ENCODE measurements at places on chromosomes 1 and 21.
A peak's percentile ranks its signal among the peaks of the same experiment; 100 is the strongest.

GRCh38 chr1:245926888-245927287 is 580.2 kb downstream of the SMYD3 start:
- DNase-seq = no peak

DNA sequence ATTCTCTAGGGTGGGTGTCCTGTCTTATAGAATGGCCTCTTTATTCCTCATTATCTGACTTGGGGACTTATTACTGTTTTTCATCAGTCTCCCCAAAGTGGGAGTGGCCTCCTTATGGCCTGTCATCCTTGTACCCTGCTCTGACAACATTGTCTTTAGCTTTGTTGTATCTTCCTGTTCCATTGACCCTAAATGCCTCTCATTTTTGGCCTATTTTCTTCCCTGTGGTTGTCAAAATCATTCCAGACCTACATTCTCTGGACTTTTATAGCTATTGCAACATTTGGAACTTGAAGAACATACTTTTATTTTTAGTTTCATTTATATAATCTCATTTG is 9.7 kb downstream of the SFT2D2 start:
- no peak for DNase-seq

- DNase-seq = peak; percentile 45
These were observed 582 bp downstream of the SLC37A1 start for GRCh38 chr21:42513985-42514882.

GRCh38 chr1:32703479-32704291 is 1.1 kb upstream of the SYNC start:
- DNase-seq = no peak

DNA sequence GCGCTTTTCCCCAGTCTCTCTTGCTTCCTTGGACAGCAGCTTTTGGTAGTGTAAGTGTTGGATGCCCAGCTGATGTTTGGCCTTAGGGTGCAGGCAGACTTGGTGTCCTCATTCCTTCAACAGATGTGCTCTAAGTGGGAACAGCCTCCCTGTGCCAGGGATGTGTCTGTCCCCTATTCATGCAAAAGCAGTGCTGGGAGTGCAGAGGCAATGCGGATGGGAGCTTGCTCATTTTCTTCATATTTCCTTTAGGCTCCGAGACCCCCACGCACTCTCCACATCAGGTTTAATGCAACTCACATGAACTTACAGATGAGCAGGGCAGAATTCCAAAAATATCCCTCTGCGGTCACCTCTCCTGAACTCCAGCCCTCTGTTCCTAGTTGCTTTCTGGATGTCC is 96.1 kb downstream of the IER5 start:
- no peak for DNase-seq

DNA sequence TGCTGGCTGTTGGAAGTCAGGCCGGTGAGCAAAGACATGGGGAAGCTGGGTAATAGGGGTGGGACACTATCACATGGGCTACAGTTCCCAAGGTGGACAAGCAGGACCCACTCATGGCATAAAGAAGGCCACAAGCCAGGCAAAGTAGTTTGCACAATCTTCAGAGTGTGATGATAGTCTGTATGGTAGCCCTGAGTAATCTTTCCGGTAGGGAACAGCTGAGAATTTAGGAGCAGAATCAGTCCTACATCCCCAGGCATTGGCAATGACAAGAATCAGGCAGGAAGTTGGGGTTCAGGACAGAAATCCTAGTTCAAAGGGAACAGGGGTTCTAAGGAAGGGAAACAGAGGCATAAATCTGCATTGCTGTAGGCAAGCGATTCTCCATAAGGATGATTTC is 23.9 kb upstream of the SPATA6 start:
- DNase-seq = no peak

DNA sequence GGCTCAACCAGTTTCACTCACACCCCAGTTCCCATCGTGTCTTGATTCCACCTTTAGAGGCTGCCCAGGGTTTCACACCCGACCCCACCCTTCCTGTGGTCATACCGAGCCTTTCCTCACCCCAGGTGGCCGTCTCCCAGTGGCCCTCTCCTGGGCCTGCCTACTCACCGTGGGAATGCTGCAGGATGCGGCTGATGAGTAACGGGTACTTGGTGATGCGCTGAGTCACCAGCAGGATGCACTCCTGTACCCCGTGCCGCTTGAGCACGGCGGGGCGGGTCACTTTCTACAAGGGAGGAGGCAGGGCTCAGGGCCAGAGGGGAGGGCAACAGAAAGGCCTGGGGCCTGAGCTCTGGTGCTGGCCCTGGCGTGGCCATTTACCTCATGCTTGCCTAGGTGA is 16.4 kb downstream of the ARHGEF2 start:
- no peak for DNase-seq

- peak; percentile 7 for DNase-seq
These were observed 32.5 kb downstream of the XKR8 start for GRCh38 chr1:27992276-27992675.

DNA sequence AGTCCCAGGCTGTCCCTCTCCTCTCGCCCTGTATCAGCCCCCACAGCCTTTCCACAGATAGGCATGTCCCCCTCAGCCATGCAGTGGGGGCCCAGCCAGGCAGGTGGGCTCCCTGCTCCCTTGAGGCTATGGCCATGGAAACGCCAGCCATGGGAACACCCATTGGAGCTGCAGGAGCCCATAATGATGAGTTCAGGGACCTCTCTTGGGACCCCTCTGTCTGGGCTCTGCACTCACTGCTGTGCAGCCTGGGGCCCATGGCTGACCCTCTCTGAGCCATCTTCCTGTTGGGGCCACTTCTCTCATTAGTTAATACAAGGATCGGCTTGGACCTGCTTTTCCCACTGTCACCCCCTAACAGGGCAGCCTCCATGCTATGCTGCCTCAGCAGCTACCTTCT is 33.2 kb downstream of the WNT3A start:
- no peak for DNase-seq

GRCh38 chr21:34129039-34129891 is 55.9 kb downstream of the MRPS6 start:
- DNase-seq = peak; percentile 17

DNA sequence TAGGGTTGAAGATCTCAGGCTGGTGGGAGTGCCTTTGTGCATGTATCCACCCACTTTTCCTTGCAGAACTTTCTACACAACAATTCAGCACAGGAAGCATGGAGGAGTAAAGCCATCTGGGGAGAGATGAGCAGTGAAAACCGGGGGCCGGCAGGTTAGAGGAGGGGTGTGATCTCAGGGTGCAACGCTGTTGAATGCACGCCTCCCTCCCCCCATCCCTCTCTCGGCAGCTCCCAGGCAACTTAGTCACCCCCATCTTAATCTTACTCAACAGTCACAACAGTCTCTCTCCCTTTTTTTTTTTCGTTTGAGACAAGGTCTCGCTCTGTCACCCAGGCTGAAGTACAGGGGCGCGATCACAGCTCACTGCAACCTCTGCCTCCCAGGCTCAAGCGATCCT is 16.6 kb upstream of the ABCG1 start:
- DNase-seq = no peak

DNA sequence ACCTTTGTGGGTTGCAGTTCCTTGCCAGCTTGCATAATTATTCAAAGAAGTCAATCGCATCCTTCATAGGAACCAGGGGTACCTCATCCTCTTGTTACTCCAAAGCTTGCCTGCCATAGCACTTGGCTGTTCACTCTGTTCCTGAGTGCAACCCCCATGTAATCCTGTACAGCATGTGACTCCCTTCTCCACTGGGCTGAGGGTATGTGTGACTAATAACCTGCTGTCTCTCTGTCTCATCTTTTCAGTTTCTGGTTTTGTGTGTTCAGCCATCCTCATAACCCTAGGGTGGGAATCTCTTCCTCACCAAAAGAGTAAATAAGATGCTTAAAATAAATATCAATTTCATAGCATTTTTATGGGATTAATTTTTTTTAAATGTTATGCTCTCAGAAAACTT is 351.9 kb downstream of the S1PR1 start:
- no peak for DNase-seq

DNA sequence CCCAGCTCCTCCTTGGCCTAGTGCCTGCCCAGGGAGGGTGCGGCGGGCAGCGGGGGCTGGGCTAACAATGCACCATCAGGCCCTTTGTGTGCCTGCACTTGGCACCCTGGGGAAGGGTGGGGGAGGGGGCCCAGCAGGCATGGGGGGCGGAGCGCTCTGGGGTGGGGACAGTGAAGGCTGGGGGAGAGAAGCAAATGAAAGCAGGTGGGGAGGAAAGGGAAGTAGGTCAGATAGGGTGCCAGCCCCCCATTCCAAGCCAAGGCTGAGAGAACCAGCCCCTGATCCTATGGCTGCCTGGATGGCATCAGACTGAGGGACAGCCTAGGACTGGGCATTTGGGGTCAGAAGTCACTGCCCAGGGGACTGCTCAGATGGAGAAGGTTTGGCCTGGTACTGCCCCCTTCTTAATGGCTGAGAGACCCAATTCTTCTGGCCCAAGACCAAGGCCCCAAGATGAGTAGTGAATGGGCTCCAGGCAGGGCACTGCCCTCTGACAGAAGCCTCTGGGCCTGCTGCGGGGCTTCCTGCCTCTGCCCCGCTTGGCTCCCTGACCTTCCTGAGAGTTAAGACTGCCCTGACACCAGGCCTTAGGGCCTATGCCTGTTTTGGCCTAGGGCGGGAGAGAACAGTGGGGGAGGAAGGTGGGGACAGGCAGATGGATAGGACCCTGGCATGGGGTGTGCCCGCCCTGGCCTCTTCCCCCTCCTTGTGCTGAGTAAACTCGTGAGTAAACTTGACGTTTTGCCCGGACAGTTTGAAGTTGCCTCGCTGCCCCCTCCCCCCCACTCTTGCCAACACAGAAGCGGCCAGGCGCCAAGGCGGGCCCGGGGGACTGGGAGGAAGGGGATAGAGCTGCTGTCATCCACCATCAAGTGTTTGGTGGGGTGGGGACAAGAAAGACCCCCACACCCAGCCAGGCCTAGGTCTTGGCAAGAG is 2.7 kb downstream of the ZBTB7B start:
- no peak for DNase-seq

DNA sequence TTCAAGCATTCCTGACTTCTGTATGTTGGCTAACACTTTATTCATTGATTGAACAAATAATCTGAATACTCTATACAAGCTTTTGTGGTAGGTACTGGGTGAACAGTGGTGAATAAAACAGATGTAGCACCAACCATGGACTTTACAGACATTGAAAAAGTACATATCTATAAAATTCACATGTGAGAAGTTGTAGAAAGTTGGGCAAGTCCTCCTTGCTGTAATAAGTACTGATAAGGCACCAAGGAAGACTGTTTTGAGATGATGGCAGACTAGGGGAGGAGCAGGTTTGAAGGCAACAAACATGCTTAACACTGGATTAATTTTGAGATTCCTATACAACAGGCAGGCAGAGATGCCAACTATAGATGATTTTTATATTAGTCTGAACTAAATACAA is 42.4 kb downstream of the RNF2 start:
- DNase-seq = no peak

DNA sequence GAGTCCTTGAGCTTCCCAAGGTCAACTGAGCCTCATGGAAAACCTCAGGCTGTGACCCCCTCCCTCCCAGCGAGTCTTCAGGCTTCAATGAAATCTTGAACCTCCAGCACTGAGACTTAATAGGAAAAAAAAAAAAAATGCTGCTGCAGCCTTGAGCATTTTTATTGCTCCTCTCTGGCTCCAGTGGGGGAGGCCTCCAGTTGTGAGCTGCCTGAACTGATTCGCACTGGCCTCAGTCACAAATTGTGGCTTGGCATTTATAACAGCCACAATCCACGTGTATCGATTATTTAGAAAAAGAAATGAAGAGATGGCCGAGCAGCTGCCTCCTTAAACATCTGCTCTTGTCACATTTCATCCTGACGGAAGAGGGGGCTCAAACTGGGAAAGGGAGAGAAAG is 173.0 kb downstream of the PRDM2 start:
- DNase-seq = no peak

- no peak for DNase-seq
These were observed 43.3 kb downstream of the PHC2 start for GRCh38 chr1:33387625-33388024.

DNA sequence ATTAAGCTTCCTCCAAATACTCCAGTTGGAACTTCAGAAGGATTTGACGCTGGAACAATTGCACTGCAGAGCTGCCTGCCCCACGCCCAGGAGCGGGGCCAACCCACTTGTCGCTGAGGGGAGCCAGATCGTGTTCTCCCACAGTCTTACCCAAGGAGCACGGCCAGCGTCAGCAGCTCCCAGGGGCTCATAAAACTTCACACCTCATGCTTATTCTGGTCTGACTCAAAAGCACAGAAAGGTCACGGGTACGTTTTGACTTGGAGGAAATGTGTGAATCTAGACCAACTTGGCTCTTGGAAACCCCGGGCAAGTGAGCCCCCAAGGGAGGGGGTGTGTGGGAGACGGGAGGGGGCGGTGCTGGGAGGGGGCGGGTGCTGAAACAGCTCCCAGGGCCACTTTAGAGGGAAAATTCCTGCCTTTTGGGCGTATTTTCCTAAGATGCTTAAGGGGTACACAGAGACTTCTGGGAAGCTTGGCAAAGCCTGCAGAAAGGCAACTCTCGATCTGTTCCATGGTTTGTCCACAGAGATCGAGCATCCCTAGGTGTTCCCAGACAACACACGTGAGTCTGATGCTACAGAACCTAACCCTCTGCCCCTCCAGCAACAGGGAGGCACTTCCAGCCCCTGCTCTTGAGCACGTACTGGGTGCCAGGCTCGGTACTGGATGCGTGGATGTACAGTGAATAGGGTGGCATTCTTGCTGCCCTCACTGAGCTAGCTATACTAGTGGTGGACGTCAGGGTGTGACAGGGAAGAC is 98.9 kb downstream of the DHRS3 start:
- no peak for DNase-seq

GRCh38 chr1:5451671-5452070 is 540.6 kb downstream of the NPHP4 start:
- no peak for DNase-seq

DNA sequence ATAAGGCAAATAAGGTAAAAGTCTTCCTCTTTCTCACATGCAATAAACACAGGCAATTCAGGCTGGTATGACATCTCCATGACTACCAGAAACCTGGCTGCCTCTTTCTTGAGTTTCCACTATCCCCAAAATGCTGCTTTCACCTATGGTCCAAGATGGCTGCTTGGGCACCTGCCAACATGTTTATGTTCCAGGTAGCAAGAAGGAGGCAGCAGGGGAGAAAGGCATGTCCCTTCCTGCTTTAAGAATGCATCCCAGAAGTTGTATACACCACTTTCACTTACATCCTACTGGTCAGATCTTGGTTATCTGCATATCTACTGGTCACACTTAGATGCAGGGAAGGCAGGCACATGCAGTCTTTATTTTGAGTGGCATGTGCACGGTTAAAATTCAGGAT is 19.4 kb upstream of the ACOT11 start:
- no peak for DNase-seq

DNA sequence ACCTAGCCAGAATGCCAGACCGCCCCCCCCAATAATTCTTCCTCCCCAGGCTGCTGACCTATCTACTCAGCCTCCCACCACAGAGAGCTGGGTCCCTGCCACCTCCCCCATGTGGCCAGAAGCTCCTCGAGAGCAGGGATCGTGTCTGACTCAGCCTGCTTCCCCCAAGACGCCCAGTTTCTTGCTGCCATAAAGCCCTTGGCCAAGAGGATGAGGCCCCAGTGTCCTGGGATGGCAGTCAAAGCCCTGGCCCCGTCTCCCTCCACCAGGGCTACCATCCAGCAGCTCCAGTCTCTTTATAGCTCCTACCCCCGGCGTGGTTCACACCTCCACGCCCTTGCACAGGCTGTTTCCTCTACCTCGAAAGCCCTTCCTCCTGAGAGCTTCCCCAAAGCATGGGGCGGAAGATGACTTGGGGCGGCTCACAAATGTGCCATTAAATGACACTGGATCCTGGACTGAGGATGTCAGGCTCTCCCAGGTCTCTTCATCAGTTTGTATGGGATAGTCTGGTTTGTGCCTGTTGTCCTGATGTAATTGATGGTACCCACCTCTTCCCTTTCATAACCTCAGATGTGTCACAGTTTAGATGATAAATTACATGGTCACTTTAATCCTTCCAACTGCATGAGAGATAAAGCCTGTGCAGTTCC is 13.2 kb downstream of the ADGRB2 start:
- DNase-seq = no peak

- no peak for DNase-seq
These were observed 174.1 kb upstream of the ETV3 start for GRCh38 chr1:157312082-157312812.
